ENCODE measurements at places on chromosomes 6 and 20.

DNA sequence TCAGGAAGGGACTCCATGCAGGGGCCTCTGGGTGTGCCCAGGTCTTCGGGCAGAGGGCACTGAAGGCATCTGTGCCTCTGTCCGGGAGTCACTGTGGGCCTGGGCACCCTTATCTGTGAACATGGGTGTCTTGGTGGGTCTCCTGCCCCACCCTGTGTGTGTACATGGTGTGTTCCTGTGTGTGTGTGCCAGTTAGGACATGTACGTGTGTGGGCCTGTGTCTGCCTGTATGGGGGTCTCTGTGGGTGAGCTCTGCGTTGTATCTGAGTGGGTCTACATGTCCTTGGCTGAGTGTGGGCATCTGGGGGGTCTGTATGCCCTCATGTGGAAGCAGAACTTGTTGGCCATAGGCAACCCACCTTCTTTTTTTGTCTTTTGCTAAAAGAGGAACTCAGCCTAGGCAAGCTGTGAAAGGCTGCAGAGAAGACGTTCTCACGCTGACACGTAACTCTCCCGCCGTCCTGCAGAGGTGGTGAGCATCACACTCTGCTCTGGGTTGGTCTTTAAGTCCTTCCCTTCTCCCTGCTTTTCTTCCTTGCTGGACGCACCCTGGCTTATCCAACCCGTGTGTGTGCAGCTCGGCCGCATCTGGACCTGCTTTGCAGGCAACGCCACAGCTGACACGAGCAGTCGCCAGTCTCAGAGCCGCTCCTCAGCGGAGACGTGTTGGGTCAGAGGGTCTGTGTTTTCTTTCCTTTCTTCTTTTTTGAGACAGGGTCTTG, 532 bp upstream of the NPBWR2 start:
- DNase-seq = no peak

- no peak for DNase-seq
These were observed 115.6 kb upstream of the FAM83B start for GRCh38 chr6:54730767-54731630.

GRCh38 chr6:2171728-2172127, 73.7 kb downstream of the GMDS start:
- no peak for DNase-seq

DNA sequence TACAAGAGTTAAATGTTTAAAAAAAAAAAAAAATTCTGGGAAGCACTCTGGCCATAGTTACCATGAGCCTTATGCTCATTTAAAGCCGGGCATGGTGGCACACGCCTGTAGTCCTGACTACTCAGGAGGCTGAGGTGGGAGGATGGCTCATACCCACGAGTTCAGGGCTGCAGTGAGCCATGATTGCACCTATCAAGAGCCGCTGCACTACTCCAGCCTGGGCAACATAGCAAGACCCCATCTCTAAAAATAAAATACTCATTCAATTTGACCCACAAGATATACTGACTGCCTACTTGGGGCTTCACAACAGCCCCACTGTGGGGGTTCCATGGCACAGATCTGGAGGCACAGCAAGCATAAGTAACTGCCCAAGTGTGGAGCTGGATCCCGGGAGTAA, 112.0 kb upstream of the NFATC2 start:
- DNase-seq = no peak

GRCh38 chr6:147910281-147910680, 401.8 kb downstream of the SAMD5 start:
- no peak for DNase-seq

- DNase-seq = no peak
These were observed 10.5 kb downstream of the SLC35D3 start for GRCh38 chr6:136932599-136932998.

DNA sequence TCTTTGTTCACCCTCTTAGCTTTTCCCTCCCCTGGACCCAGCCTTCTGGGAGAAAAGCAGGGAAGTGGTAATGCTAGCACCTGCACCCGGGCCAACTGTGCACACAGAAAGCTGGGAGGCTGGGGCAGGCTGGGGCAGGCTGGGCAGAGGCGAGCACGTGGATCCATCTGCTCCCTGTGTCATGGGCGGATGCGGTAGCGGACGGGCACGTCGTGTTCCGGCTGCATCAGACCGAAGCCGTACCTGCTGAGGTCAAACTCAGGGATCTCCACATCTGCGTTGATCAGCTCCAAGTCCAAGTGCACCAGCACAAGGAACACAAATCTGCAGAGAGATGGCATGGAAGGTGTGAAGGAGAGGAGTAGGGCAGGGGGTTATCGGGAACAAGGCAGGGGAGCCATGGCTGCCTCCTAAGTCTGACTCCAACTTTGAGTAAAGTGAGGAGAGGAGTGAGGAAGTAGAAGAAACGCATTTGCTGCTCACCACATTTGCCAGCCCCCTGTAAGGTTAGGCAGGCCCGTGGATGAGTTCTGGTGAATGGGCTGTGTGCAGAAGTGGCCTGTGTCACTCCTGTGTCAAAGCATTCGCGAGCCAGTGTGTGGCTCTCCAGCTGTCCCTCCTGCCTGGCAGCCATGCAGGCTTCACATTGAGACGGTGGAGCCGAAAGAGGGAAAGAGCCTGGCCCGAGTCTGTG, 25.4 kb upstream of the KCNB1 start:
- no peak for DNase-seq

DNA sequence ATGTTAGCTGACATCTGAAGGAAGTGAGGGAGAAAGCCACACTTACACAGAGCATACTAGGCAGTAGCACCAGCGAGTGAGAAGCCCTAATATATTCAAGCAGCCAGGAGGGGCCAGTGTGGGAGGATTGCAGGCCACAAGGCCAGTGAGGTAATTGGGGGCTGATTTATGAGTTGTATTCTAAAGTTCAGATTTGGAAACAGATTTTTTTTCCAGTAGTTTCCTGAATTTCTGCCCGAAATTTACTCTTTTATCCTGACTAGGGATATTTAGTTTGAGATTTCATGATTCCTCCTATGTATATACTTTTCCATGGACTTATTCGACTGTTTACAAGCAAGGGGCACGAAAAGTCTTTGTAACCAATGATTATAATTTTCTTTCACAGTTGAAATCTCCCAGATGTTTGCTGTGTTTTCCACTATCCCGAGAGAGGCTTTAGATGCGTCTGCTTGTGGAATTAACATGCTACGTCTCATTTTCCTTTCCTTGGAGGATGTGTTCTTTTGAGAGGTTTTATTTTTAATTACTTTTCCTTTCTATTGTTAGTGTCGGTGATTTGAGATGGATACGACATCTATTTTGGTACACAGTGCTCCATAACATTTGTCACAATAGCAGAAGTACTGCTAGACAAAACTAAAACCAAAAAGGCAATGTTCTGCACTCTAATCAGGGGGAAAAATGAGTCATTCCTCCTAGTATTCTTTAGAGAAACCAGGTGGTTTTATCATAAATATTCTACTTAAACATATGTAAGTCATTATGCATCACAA, 356.3 kb upstream of the HSF2 start:
- DNase-seq = no peak

- peak; percentile 19 for DNase-seq
These were observed 134.4 kb downstream of the ARHGAP18 start for GRCh38 chr6:129575378-129576118.

GRCh38 chr6:90087106-90087833, 193.0 kb downstream of the GJA10 start:
- no peak for DNase-seq

Data from AG04449 (cell line).